ENCODE measurements at places on chromosomes 16 and 17.

- DNase-seq: no peak
Measured at GRCh38 chr16:88015806-88016140, 64.5 kb downstream of the BANP start.

DNA sequence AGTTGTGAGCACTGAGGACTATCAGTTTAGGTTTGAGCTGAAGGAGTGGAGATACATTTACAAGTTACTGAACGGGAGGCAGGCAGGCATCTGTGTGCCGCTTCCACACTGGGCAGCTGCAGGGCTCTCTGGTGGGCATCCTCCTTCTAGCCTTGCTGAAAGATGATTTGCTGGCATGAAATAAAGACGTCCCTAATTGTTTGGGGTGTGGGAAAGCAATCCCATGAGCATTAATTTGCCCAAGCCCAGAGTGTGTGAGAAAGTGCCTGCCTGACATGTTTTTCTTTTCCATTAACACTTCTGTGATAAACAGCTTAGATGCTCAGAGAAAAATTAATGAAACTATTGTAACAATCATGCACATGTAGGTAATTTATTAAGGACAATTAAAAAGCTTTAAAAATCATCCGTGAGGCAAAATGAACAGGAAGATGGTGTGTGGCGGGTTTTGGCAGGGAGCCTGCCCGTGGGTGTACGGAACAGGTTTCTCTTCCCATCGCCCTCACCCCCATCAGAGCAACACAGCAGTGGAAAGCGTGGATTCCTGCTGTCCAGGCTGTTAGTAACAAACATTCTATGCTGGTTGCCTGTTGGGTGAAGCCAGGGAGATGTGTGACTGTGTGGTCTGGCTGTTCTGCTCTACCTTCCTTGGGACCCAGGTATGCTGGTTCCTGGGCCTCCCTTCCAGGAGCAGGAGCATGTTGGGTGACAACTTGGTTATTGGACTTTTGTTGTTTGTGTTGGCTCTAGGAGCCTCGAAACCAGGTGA, 191.9 kb downstream of the MSI2 start:
- DNase-seq: no peak

DNA sequence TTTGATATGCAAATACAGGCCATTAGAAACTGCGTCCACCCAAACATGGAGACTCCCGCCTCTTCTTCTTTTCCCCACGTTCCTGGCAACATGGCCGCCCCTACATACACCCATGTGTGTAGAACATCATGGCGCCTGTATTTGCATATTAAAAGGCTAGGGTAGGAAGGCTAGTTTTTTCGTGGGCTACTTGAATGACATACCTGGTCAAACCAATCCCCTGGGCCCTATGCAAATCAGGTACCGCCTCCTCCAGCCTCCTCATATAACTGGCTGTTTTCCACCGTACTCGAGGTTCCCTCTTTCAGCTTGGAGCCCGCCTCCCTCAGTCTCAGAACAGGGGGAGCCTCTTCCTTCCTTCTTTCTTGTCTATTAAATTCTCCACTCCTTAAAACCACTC, 840 bp upstream of the CD300LB start:
- no peak for DNase-seq

GRCh38 chr16:67186550-67186950, 2.8 kb upstream of the MATCAP1 start:
- no peak for DNase-seq
